ENCODE measurements at places on chromosomes 2 and 18.

DNA sequence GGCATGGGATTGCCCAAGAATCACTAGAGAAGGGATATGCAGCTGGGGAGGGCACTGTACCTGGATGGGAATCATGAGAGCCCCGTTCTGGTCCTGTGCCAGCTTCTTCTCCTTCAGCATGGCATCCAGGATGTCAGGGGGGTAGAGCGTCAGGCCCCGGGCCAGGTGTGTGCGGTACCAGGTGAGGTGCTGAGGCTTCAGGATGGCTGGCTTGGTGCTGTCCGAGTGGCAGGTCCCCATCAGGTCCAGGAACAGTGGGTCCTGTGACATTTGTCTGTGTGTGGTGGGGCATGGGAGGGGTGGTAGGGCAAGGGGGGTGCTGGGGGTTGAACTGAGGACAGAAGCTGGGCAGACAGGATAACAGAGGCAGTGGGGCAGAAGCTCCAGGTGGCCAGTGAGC lies 13.2 kb downstream of the CFAP65 start:
- DNase-seq, result no peak

DNA sequence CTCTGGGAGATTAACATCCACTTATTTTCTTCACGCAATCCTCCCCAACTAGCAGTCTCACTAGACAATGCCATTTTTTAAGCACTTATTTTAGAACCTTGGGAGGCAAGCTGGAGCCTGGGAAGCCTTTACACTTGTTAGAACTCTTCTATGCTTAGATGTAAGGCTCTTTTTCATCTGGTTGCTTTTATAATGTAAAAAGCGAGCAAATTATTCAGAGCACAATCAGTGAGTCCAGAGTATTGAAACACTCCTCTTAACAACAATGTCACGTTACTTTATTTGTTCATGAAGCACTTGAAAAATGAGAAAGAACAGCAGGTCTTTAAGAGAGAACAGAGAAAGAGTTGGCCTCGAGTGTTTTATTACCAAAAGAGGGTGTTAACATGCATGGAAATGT lies 84.1 kb upstream of the SLC8A1 start:
- no peak for DNase-seq

GRCh38 chr2:168470320-168471162 lies 14.5 kb downstream of the CERS6 start:
- DNase-seq, result no peak

- no peak for DNase-seq
Measured at GRCh38 chr2:102442967-102443828, 20.2 kb downstream of the IL18RAP start.

- DNase-seq, result no peak
Measured at GRCh38 chr2:126990605-126991532, 92.2 kb downstream of the TEX51 start.

DNA sequence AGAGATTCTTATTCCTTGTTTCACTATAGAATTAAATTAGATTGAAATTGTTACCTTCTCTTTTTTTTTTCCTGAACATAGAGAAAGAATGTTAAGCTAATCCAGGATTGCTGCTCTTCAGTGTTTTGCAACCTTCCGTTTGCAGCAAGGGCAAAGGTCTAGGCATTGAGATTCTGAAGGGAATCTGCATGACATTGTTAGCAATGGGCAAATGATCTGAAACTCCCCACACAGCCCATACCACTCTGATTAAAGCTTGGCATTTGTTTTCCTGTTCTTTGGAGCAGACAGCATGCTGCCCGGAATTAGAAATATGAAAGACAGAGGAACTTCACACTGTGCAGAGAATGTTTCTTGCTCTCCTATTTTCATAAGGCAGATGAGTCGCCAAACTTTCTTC lies 551.8 kb downstream of the SOCS6 start:
- DNase-seq, result no peak

Data from keratinocyte (primary cell).